Renal cortex interstitium (tissue), 15 donors: ENCODE measurements at places on chromosomes 16 and 17.

DNA sequence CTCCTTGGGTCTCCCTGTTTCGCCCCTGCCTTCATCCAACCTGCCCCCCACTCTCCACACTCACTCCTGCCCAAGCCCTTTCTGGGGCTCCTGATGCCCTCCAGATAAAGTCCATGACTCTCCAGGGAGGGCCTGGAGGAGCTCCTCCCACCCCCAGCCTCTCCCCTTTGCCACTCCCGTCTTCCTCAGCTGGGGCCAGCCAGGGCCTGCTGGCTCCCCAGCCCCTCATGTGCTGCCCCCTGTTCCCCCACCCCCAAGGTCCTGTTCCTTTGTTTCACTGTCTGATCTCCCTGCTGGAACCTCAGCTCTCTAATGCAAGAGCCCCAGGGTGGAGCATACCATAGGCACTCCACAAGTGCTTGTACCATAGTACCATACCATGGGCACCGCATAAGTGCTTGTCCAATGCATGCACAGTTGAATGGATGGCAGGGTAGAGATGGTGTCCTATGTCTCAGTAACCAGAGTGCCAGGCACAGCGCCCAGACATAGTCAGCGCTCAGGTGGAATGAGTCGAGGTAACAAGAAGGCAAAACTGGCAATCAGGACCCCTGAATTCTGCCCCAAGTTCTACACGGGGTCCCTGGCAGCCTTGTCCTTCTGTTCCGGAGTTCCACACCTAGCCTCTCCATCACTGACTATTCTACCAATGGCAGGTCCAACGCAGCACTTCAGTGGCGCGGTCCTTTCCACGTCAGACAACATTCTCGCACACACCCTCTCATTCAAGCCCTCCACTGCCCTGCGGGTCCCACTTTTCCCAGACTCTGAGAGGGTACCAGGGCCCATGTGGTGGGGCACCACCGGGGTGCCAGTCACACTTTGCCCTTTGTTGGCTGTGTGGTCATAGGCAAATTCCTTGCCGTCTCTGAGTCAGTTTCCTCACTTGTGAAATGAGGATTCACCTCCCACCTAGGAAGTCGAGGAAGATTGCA lies 1.4 kb downstream of the PLCD3 start:
- no peak for DNase-seq

DNA sequence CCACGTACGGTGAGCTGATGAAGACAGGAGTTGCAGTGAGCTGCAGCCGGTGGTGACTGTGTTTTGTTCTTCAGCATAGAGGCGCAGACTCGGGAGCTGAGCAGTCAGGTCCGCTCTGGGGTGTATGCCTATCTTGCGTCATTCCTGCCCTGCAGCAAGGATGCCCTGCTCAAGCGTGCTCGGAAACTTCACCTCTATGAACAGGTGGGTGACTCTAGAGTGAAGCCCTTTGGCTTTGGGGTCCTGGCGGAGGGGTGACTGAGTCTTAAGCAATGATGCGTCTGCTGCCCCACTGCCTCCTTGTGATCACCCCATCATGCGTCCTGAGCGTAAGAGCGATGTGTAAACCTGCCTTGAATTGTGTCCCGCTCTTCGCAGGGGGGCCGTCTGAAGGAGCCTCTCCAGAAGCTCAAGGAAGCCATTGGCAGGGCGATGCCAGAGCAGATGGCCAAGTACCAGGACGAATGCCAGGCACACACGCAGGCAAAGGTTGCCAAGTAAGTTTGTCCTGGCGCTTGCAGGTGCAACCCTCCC lies 22.9 kb downstream of the UBN1 start:
- no peak for DNase-seq

DNA sequence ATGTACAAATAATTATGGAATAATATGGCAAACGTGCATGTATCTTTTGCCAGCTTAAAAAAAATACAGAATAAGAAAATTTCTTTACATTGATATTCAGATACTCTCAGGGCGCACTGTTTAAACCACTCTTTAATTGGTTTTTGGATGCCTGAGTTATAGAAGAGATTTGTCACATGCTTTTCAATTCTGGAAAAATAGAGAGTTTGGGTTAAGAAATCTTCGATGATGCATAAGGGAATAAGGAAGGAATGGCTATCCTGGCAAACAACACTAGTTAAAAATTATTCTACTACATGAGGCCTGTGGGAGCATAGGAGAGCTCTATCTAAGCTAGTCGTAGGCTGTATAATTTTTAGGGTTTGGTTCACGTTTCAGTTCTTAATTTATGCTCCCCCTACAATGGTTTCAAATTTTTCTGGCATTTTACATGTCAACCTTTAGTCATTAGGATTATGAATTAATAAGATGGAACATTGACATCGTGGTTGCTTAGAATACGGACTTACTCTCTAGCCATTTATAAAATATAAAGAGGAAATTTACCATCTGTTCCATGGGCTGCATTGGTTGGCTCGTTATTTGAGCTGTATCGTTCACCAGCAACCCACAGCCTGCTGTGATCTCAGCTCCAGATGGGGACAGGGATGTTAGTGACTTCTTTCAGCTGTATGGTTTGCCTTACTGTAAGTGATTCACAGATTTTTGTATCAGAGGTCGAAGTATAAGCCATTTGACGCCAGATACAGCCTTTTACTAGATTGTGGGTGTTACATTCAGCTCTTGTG lies 15.9 kb downstream of the NARF start:
- no peak for DNase-seq

DNA sequence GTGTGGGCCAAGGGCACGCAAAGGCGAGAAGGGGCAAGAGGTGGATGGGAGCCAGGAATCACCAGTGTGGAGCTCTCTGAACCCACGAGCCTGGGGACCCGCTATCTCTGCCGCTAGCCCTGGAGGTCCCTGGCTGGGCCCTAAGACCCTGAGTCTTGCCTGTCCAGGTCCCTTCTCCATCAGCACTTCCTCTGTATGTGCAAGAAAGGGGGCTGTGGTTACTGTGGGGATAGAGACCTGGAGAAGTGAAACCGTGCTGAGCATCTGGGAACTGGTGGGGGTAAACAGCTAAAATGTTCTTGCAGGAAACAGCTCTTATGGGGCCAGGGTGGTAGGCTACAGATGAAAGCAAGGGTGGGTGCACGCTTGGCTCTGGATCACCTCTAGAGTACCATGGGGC lies 3.1 kb downstream of the SPNS3 start:
- no peak for DNase-seq

DNA sequence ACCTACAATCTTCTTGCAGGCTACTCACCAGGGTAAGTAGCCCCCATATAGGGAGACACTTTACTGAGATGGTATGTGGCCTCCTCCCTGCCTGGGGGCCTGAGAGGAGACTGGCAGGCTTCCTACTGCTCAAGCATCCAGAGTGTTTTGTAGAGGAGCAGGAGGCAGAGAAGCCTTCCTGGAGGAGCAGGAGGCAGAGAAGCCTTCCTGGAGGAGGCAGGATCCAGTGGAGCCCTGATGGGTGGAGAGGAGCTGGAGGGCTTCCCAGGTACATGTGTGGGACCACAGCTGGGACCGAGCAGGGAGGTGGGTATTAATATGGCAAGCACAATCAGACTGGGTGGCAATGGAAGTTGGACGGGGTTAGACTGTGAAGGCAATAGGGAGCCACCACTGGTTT lies 2.1 kb upstream of the ADGRG5 start:
- DNase-seq = no peak

DNA sequence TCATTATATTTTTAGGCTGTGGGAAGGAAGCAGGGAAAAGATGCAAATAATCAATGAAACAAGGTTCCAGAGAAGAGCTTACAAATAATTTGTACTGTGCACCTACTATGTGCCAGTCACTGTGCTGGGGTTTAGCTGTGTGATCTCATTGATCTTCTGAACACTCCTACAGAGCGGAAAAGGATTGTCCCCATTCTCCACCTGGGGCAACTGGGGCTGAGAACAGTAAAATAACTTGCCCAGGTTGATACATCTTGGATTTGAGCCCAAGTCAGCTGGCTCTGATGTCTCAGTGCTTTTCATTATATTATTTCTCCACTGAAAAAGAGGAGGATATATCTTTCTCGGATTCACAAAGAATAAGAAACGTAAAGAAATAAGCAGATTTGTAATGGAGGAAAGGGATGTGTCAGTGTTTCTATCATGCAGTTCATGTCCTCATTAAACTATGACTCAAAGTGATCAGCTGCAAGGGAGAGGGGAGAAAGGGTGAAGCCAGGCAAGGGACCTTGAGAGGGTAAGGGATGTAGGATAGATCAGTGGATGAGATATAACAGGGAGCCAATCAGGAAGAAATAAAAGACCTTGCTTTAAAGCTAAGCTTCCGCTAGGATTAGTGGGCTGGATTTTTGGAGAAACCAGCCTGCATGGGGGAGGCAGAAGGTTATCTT lies 143.6 kb upstream of the NOL11 start:
- no peak for DNase-seq
